ENCODE measurements at places on chromosomes 4 and X. TPM values are rescaled to one million over a fixed set of nuclear protein-coding genes. Genes with fewer than 3 reads are reported as not detected.

DNA sequence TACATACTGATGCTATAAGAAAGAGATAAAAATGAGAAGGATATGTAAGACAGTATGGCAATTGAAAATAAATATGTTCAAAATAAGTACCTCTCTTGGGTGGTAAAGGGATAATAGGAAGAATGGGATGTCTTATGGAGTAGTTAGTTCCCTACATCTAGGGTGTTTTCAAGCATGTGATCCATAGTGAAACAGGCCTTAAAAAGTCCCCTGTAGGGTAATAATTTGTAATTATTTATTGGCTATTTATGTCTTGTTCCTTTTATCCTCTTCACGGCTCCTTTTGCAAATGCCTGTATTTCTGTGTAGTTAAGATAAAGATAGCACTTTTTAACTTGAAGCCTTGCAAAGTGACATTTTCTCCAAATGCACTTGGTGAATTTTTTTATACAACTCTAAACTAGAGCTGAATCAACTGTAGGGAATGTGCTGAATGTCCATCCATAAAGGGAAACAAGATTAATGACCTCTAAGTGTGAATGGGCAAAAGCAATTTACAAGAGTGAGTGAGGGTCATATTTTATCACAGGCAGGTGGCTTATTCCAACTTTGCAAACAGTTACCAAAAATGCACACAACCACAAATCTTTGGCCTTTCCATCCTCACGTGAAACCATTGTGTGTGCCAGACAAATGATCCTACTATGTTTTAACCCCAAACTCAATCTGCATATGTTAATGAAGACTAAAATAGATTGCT lies 299.0 kb downstream of the KCNIP4 start:
- H3K36me3 ChIP-seq: no peaks in the 10 kb centered on the region
- H3K27ac ChIP-seq: no peak overlapping the region
- no peak overlapping the region for H3K4me3 ChIP-seq
- no peaks in the 10 kb centered on the region for H3K27me3 ChIP-seq
- H3K4me1 ChIP-seq: no peaks in the 10 kb centered on the region
- no peak for DNase-seq

DNA sequence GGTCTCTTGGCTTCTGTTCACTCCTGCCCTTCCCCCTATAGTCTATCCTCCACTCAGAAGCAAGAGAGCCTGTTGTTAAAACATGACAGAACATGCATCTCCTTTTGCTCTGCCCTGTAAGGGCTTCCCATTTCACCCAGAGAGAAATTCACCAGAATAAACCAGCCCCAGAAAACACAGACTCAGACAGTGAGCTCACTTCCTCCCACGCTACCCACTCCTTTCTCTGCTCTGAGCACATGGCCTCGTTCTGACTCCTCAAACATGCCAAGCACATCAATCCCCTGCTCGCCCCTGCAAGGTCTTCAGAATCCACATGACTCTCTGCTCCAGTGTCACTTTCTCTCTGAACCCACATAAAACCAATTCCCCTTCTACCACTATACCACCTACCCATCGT lies 50.4 kb downstream of the MID1 start:
- H3K4me1 ChIP-seq: no peaks in the 10 kb centered on the region
- no peak overlapping the region for H3K4me3 ChIP-seq
- DNase-seq: no peak
- no peaks in the 10 kb centered on the region for H3K27me3 ChIP-seq

GRCh38 chrX:35244796-35245508 lies 302.4 kb downstream of the FAM47B start:
- no peak overlapping the region for H3K4me3 ChIP-seq
- H3K36me3 ChIP-seq: no peaks in the 10 kb centered on the region
- no peaks in the 10 kb centered on the region for H3K27me3 ChIP-seq

- no peak overlapping the region for H3K27ac ChIP-seq
- peaks cover 81% of the 10 kb centered on the region for H3K27me3 ChIP-seq
Measured at GRCh38 chr4:13522282-13523104, 21.8 kb downstream of the NKX3-2 start.

DNA sequence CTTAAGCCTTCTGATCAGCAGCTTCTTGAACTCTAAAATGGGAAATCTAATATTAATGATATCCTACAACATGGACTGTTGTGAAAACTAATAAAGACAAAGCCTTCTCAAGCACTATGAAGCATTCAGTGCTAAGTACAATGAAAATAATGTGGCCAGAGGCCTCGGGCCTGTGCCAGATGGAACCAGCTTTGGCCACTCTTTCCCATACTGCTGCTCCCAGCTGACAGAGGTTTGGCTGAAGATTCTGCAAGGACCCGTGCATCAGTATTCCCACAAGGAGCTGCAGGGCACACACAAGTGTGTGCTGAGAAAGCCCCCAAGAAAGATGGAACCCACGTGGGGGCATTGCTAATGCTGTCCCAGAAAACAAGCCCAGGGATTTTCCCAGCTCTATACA lies 60.5 kb upstream of the RPL34 start:
- no peak overlapping the region for H3K27ac ChIP-seq
- no peak overlapping the region for H3K4me3 ChIP-seq
- DNase-seq: no peak
- peaks cover 20% of the 10 kb centered on the region for H3K36me3 ChIP-seq
- peaks cover 5% of the 10 kb centered on the region for H3K4me1 ChIP-seq

DNA sequence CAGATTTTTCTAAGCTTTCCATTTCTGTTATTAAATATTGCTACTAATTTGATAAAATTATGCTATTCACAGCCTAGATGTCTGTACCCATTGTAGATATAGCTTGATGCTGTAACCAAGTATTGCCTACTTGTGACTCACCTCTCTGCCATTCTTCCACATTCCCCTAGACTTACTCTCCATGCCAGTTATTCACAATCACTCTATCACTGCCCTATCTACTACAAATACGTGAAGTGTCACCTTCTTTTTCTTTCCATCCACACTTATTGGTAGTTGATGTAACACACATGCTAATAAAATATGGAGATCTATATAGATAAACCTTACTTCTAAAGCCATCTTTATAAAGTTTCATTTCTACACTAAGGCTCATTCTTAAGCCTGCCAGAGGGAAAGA lies 179.4 kb upstream of the PACRGL start:
- H3K27ac ChIP-seq: no peak overlapping the region
- H3K4me1 ChIP-seq: no peaks in the 10 kb centered on the region
- no peak overlapping the region for H3K4me3 ChIP-seq

GRCh38 chrX:68571610-68572311 lies 72.9 kb downstream of the YIPF6 start:
- H3K27ac ChIP-seq: no peak overlapping the region
- no peaks in the 10 kb centered on the region for H3K27me3 ChIP-seq
- DNase-seq: no peak
- H3K4me1 ChIP-seq: no peaks in the 10 kb centered on the region

Gene CCDC160
- total RNA-seq: not detected
